ENCODE measurements at places on chromosomes 16 and 17.

- no peak for DNase-seq
Observed at GRCh38 chr17:73491648-73492047, 152.6 kb downstream of the SDK2 start.

DNA sequence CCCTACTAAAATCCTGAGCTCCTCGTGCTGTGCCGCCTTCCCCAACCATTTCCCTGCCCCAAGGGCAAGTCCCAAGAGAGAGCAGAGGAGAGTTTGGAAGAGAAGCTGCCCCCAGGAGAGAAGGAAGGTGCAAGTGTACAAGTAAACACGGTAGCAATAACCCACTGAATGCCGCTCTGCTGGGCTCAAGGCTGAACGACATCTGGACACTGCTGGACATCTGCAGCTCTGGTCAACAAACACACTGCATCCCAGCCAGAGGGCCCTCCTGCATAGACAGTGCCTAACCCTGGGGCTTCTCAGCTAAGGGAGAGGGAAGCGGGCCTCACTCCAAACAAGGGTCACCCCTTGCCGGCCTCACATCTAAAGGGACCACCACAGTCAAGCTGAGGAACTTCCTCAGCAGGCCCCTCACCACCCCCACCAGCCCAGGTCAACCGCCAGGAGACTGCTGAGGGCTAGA lies 12.7 kb downstream of the JUP start:
- DNase-seq, result no peak

DNA sequence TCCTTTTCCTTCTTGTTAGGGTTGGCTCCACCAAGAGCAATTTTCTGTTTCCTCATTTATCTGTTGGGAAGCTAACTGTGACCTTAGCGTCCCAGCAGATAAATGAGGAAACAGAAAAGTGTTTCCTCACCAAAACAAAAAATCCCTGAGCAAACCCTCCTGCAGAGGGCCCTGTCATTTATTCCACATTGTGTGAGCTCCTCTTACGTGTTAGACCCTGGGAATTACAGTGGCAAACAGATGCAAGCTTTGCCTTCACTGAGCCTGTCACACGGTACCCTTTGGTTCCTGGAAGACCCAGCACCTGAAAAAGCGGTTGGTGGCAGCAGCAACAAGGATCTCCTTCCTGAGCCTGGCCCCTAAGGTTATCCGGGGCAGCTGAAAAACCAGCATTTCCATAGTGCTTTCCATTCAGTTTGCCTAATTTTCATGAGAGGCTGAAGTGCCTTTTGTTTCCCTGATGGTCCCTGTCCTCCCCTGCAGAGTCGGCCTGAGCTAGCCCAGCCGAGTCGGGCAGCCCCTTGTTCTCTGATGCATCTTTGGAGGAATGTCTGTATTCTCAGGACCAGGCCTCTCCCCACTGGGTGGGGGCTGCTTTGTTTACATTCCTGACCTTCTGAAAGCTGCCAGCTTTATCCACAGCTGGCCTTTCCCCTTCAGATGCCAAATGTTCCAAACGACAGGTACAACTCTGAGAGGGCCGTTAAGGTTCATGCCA lies 34.7 kb downstream of the YPEL2 start:
- no peak for DNase-seq

DNA sequence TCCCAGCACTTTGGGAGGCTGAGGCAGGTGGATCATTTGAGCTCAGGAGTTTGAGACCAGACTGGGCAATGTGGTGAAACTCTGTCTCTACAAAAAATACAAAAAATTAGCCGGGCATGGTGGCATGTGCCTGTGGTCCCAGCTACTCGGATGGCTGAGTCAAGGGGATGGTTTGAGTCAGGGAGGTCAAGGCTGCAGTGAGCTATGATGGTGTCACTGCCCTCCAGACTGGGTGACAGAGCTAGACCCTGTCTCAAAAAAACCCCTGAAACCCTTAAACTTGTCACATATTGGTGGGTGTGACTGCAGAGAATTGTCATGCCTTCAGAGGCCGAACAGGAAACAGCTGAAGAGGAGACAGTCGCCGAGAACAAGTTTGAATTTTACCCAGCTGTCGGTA lies 13.4 kb downstream of the RPTOR start:
- no peak for DNase-seq

DNA sequence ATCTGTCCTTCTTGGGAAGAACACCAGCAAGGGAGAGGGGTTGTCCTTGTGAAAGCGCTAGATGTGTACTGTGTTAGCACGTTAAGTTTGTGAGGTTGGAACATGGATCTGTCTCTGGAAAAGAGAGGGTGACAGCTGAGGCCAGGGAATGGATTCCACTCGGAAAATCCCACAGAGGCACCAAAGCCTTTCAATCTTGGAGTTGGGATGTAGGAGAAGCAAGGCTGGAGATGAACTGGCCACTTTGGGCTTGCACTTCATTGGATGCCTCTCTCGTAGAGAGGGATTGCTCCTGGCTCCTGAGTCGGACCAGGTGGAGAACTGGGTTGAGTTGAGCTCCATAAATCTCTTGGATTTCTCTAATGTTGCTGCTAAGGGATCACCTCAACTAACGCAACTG lies 67.2 kb downstream of the CCDC182 start:
- no peak for DNase-seq

GRCh38 chr17:79838522-79839274 lies 542 bp downstream of the CBX4 start:
- DNase-seq, result peak; percentile 53

DNA sequence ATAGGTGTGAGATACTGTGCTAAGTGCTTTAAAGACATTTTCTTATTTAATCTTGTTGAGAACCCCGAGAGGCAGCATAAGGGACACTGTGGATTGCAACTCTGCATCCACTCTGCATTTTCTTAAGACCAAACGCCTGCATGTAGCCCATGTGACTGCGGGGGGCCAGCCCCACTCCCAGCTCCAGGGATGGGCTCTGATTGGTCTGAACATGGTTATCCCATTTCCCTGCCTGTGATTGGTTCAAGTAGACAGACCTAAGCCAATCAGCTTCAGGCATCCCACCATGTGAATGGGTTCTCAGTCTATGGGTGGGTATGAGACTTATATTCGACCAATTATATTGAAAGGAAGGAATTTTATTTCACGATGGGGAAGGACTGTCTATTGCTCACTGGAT lies 33.2 kb upstream of the USP7 start:
- no peak for DNase-seq

DNA sequence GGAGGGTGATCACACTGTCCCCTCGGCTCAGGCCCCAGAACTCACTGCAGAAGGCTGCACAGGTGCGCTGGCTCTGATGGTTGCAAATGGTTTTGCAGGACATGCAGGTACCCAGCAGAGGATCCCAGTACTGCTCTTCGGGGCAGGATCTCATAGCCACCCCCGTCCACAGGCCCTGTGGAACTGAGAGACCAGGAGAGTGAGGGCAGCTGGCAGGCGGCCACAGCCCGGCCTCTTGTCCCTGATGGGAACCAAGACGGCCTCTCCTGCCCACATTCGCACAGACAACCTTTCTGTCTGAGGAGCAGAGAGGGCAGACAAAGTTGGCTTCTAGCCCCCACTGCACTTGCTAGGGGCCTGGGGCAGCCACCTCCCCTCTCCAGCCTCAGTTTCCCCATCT lies 19.5 kb downstream of the TNFRSF13B start:
- no peak for DNase-seq

GRCh38 chr17:42288803-42289610 lies 709 bp downstream of the STAT5A start:
- no peak for DNase-seq

GRCh38 chr17:76331083-76331482 lies 22.6 kb downstream of the PRPSAP1 start:
- DNase-seq, result no peak

GRCh38 chr16:5863071-5863606 lies 765.5 kb upstream of the EEF2KMT start:
- no peak for DNase-seq

- no peak for DNase-seq
Observed at GRCh38 chr17:74274709-74275340, 791 bp downstream of the DNAI2 start.

- DNase-seq, result no peak
Observed at GRCh38 chr17:43898446-43898845, 8.9 kb downstream of the MPP2 start.

DNA sequence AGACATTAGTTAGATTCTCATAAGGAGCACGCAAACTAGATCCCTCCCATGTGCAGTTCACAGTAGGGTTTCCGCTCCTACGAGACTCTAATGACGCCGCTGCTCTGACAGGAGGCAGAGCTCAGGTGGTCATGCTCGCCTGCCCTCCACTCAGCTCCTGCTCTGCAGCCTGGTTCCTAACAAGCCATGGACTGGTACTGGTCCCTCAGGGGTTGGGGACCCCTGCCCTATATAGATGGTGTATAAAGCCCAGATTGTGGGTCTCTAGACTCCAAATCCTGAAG lies 52.1 kb upstream of the LYRM9 start:
- DNase-seq, result no peak

- no peak for DNase-seq
Observed at GRCh38 chr16:49050607-49051006, 231.0 kb downstream of the CBLN1 start.

GRCh38 chr16:18062713-18063112 lies 273.8 kb downstream of the NPIPA8 start:
- DNase-seq, result no peak

DNA sequence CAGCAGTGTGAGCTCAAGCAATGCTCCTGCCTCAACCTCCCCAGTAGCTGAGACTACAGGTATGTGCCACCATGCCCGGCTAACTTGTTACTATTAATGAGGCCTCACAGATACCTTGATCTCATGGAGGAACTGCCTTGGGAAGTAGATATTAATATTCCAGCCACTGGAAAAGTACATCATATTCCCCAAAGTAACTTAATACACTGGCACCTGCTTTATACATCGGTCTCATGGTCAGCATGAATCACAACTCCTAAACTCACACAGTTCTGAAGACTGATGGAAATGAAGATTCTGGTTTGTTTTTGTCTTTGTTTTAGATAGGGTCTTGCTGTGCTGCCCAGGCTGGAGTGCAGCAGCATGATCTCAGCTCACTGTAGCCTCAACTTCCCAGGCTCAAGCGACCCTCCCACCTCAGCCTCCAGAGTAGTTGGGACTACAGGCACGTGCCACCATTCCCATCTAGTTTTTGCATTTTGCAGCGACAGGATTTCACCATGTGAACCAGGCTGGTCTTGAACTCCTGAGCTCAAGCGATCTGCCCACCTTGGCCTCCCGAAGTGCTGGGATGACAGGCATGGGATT lies 28.2 kb downstream of the ADCY9 start:
- no peak for DNase-seq

DNA sequence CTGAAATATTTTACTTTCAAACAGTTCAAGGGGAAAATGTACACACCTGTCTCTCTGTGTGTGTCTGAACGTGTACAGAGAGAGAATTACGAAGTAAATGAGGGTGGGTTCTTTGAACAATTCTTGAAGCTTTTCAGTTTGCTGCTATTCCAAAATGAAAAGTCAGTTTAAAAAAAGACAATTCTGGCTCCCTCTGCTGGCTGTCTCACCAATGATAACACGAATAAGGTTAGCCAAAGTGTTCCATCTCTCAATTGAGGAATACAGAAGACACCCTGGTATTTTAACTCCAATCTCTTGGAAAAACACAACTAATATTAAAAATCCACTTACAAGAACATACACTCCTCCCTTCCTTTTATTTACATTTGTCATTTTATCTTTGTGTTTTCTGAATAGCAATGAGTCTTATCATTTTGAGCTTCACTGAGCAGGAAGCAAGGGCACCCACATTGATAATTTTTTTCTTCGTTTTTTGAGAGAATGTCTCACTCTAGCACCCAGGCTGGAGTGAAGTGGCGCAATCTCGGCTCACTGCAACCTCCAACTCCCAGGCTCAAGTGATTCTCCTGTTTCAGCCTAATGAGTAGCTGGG lies 20.5 kb downstream of the EFTUD2 start:
- DNase-seq, result peak; percentile 51

DNA sequence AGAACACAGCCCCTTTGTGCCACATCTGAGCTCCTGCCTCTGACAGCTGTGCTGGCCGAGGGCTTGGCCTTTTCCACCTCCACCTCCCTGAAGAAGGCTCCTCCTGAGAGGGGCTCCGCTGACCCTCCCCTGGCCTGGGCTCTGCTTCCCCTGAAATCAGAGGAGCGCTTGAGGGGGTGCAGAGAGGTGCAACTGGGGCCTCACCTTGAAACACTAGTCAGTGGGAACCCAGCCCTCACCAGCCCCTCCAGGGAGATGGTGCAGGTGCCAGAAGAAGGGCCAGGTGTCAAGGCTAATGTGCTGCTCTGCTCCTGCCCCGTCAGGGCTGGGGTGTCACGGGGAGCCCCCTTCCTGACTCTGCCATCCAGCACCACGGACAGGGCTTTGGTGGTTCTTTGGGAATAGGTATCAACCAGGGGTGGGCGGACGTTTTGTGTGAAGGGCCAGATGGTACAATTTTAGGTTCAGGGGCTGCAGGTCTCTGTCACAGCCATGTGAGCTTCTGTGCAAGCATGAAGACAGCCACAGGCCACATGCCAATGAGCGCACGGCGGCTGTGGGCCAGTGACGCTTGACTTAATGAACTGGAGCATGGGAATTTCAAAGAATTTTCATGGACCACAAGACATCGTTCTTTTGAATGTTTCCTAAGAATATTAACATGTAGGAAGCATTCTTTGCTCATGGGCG lies 2.1 kb upstream of the ZG16B start:
- no peak for DNase-seq

DNA sequence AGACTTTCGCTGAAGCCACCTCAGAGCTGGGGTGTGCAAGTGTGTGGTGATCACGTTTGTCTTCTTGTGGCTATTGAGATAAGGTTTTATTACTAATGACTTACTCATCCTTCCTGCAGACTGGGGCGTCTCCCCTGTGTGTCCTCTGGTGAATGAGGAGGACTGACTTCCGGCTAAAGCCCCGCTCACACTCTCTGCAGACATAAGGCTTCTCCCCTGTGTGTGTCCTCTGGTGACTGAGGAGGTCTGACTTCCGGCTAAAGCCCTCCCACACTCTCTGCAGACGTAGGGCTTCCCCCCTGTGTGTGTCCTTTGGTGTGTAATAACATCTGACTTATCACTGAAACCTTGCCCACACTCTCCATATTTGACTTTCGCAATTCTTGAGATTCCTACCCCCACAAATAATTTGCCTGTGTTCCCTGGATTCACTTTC lies 19.4 kb downstream of the PRDM7 start:
- no peak for DNase-seq

GRCh38 chr16:81779536-81780320 lies 637 bp downstream of the PLCG2 start:
- no peak for DNase-seq

DNA sequence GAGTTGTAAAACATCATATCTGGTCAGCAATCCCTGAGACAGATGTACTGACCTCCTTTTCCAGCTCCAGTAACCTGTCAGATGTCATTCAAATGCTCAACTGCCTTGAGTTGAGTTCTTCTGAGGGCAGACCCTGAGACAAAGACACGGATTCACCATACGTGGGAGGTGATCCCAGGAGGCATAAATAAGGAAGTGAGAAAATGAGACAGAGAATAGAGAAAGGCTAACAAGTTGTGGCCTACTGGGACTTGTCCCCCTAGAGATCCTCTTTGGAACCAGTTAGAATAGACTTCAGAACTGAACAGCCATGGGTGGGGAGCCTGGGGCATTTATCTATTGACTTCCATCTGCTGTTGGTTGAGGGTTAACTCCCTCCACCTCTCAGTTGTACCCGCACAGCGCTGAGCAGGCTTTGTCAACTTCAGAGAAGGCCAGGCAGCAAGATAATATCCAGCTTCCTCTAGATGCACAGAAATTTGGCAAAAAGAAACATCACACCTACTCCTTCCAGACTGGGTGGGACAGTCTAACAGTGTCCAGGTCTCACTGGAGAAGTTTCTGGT lies 123.0 kb upstream of the DYNLRB2 start:
- no peak for DNase-seq

All from HEK293T (cell line).